ENCODE measurements at places on chromosomes 1 and 21. TPM values are rescaled to one million over a fixed set of nuclear protein-coding genes. Genes with fewer than 3 reads are reported as not detected.

Gene BLACAT1
- not detected for total RNA-seq

Gene ZBED6
- total RNA-seq: 11.2 TPM

Gene ACKR1
- total RNA-seq: not detected

Gene ITGB2
- 0.07 TPM for total RNA-seq

Gene RAVER2
- total RNA-seq: 9.9 TPM

GRCh38 chr1:2921970-2922686 is 99.1 kb upstream of the ACTRT2 start:
- DNase-seq: no peak

DNA sequence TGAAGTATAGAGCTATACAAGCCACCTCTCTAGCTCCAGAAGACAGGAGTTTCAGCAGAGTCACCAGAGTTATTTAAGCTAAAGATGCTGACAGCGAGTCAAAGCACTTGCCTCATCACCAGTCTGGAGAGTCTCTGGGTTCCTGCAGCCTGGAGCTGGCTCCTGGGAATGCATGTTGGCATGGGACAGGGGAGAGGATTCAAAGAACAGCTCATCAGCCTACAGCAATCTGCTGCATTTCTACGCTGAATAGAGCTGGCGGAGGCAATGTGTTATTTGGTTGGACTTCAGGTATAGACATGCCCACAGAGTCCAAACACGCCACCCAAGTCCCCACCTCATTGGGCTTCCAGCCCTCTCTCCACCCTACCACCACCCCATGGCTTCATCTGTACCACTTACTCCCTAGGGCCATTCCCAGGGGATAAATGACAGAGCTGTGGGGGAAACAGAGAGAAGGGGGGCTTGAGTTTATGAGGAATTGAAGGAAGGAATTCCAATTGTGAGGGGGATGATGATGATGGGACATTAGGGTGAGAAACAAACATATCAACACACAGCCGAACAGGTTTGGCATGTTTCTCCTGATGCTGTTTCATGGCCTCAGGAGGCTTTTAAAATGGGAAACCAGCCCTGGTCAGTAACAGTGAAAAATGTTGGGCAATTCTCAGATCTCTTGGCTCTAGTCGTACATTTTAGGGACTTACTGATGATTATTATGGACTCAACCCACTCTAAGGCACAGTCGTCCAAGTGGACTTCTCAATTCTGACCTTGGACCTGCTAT is 58.4 kb downstream of the PLEKHA6 start:
- DNase-seq: no peak

Gene KPRP
- total RNA-seq: not detected

GRCh38 chr1:12152113-12152891 is 14.5 kb upstream of the TNFRSF1B start:
- no peak for DNase-seq

- no peak for DNase-seq
Observed at GRCh38 chr1:179812501-179813292, 64.9 kb downstream of the TOR1AIP2 start.

DNA sequence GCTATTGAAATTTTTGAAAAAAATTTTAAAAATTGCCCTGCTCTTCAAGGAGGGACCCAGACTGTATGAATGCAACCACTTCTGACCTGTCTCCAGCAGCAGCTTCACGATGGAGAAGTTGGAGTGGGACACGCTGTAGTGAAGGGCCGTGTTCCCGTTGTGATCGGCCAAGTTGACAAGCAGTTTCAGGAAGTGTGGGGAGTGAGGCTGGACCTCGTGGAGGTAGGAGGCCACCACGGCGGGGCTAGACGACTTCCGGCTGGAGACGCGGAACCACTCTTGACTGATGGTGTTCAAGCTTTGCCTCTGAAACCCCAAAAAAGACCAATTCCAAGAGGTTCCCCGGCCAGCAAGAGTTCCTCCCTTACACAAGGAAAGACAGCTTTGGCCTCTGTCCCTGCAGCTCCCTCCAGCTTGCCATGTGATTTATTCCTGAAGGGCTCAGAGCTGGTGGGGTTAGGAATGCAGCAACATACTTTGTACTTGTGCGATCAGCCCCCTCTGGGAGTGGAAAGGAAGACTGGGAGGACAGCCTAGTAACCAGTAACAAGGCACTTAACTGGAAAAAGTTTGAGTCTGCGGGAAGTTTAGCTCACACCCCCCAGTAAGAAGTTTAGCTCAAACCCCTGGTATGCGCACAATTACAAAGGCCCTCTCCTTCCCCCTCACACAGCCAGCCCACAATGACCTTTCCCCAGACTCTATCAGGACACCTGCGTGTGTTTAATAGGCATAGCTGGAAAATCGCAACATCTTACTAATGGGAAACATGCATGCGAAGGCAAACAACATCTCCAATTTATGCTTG is 56.0 kb downstream of the KANK4 start:
- DNase-seq: no peak

Gene PGLYRP3
- not detected for total RNA-seq

- no peak for DNase-seq
Observed at GRCh38 chr1:221310180-221310579, 430.9 kb downstream of the HLX start.

Gene PCBP3
- total RNA-seq: 0.14 TPM

Gene BEND5
- not detected for total RNA-seq

Gene LRRC8C
- 24.4 TPM for total RNA-seq

Gene OLIG1
- total RNA-seq: not detected

- no peak for DNase-seq
Observed at GRCh38 chr1:8702472-8702849, 115.0 kb downstream of the RERE start.

DNA sequence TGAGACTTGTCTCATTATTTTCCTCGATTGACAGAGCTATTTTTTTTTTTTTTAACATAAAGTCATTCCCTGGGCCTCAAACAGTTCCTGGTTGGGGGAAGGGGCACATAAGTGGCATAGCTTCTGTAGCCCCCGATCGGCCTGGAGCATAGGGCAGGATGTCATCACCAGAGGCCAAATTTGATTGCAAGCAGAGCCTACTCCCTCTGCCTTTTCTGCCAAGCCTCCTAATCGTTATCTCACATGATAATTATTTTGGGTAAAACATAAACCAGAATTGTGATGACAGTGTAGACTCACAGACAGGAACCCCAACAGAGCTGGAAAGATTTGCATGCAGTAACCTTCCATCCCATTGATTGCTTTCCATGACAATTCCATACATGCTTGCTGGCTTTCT is 404.8 kb downstream of the PCP4 start:
- no peak for DNase-seq

Gene SYDE2
- 4.0 TPM for total RNA-seq

GRCh38 chr1:111909030-111909429 is 80.4 kb downstream of the KCND3 start:
- DNase-seq: no peak

DNA sequence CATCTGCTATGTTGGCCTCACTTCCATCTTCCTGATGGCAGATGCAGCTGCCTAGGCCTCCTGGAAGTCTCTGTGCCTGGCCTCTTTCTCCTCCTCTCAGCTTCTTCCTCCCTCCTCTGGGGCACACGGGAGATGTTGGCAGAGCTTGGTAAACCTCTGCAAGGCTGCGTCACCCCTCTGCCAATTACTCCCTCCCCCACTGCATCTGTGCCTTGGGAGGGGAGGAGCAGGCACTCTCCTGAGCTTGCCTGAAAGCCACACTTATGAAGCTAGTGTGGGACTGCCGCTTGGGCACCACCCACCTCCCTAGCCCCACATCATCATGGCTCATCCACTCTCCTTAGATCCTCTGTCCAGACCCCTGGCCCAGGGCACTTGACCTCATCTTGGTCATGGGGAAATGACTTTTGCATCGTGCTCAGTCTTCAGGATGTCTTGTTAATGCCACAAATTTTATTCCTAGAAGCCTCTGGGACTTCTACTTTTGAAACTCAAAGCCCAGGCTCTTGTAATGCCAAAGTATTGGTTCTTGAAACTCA is 7.3 kb upstream of the TMEM51 start:
- DNase-seq: no peak

GRCh38 chr1:176110203-176110602 is 96.9 kb downstream of the COP1 start:
- no peak for DNase-seq

GRCh38 chr1:6012529-6013318 is 20.5 kb upstream of the NPHP4 start:
- DNase-seq: no peak

DNA sequence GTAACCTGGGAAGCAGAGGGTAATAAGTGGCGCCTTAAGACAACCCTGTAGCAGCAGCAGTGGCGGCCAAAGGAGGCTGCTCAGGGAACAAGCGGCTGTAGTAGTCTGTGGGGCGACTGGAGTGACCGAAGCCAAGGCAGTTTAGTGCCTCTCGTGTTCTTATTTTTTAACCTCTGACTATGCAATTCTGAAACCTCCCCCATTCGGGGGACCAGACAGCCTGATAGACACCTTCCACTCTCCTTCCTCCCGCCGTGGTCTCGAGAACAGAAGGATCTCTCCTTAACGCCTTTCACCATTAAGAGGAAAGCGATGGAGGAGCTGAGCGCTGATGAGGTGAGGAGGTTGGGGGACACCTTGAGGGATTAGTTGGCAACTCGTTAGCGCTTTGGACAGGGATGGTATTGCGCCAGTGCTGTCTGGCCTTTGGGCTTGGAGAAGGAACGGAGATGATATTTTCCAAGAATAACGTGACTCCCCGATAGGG is 644 bp downstream of the UBE4B start:
- no peak for DNase-seq

GRCh38 chr1:44775930-44776729 is 790 bp downstream of the RPS8 start:
- DNase-seq: no peak

Gene KANK4
- not detected for total RNA-seq

- no peak for DNase-seq
Observed at GRCh38 chr1:21337928-21338572, 47.8 kb upstream of the ECE1 start.

Gene SPTA1
- total RNA-seq: 0.14 TPM

DNA sequence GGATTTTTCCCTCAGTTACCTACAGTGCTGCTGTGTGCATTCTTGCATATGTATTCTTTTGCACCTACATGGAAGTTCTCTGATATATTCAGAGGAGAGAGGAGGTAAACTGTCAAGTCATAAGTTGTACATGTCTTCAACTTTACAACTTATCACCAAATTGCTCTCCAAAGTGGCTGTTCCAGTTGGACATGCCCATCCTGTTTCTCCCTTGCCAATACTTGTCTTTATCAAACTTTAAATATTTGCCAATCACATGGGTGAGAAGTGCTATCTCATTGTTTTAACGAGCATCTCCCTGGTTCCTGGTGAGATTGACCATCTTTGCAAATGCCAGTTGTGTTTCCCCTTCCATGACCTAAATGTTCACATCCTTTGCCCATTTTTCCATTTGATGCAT is 88.2 kb downstream of the KIF26B start:
- DNase-seq: no peak

Gene GRIK1
- total RNA-seq: not detected

GRCh38 chr1:75838079-75838478 is 41.4 kb downstream of the MSH4 start:
- DNase-seq: no peak

Gene TAS1R1
- 0.07 TPM for total RNA-seq

Gene CAMK1G
- not detected for total RNA-seq

Gene AVPR1B
- not detected for total RNA-seq

Gene ELF3
- 0.07 TPM for total RNA-seq

DNA sequence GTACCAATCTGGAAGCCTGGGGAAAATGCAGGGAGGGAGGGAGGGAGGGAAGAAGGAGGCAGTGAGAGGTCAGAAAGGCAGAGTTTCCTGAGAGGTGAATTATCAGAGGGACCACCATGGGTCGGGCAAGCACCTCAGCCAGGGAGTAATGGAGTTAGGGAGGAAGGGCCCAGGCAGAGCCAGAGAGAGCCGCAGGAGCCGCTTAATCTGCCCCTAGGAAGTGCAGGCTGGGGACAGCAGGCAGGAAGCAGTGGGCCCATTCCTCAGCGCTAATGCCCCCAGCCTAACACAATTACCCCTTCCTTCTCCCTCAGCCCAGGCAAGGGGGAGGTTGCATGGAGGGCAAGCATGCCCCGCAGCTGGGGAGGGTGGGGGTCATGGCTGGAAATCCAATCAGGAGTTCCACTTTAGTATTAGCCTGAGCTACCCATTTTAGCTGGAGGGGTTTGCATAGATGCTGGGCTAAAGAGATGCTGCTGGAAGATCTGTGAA is 109.0 kb downstream of the TMEM53 start:
- no peak for DNase-seq

Gene NCAM2
- 0.40 TPM for total RNA-seq

GRCh38 chr1:82390627-82391026 is 589.9 kb downstream of the ADGRL2 start:
- no peak for DNase-seq

Gene ATAD3B
- total RNA-seq: 32.2 TPM

GRCh38 chr1:7628273-7628672 is 142.8 kb upstream of the VAMP3 start:
- DNase-seq: no peak

DNA sequence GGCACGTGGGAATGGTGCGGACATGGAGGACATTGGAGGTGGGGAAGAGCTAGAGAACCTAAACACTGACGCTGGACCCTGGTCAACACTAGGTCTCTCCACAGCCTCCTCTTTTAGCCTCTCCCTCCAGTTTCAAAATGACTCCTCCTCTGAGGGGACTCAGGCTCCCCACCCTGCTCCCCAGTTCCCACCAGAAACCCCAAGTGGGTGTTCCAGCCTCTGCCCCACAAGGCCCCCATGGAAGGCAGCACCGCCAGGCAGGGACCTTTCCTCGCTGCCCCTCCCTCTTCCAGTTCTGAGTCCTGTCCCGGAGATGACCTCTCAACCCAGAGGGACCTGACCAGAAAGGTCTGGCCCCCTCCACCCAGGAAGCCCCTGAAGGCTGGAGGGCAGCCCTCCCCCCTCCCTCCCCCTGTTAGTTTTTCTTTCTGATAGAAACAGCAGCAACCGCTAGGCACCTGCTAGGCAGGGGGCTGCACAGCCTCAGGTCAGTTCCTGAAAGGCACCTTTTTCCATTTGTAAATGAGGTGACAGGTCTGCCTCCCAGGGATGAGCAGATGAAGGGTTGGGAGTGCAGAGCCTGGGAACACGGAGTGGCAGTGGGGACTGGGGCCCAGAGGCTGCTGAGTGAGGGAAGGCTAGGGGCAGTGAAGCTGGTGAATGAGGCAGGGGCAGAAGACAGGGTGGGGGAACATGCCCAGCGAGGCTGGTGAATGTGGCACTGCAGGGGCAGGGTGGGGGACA is 9.3 kb upstream of the ITGB2 start:
- DNase-seq: no peak

Gene ANGPTL3
- total RNA-seq: not detected

Gene TFF2
- total RNA-seq: not detected

DNA sequence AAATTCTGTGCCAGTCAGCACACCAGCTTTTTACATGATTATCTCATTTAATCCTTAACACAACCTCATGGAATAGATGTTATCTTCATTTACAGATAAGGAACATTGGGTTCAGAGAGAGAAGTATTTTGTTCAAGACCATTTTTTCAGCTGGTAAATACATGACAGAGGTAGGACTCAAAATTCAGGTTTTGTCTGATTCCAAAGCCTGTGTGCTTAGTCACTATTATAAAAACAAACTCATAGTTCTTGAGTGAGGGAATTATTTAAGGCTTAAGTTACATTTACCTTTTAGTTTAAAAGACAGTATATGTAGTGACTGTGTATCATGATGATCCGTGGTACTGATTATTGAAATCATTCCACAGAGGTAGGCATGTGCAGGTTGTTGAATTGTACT is 125.2 kb downstream of the MAGI3 start:
- no peak for DNase-seq

Gene STIL
- 15.8 TPM for total RNA-seq

Gene AGBL4
- not detected for total RNA-seq

- DNase-seq: no peak
Observed at GRCh38 chr21:32410916-32411315, 1.6 kb upstream of the EVA1C start.

GRCh38 chr1:59040486-59040885 is 256.4 kb upstream of the FGGY start:
- DNase-seq: no peak

Gene FMO1
- total RNA-seq: not detected

Gene C1orf115
- 35.1 TPM for total RNA-seq
